ENCODE measurements at places on chromosomes 16 and 17. TPM values are rescaled to one million over a fixed set of nuclear protein-coding genes. Genes with fewer than 3 reads are reported as not detected.

The SCGB1C2 gene
- not detected for total RNA-seq

The ATP6V0C gene
- 20.0 TPM for total RNA-seq

The TBC1D26 gene
- total RNA-seq: not detected

The PYDC1 gene
- total RNA-seq: not detected

The QRICH2 gene
- total RNA-seq: 2.2 TPM

The CBX2 gene
- 1.3 TPM for total RNA-seq

The SIRT7 gene
- 18.0 TPM for total RNA-seq

The ABCA10 gene
- total RNA-seq: 0.64 TPM

The APRT gene
- 46.1 TPM for total RNA-seq

The ABCA6 gene
- total RNA-seq: 6.4 TPM

The ZNF830 gene
- total RNA-seq: 13.0 TPM

The CTF1 gene
- total RNA-seq: 3.5 TPM

The PAQR4 gene
- 5.2 TPM for total RNA-seq

The CHST5 gene
- total RNA-seq: under 0.01 TPM

The EVPLL gene
- total RNA-seq: not detected

The TPSD1 gene
- total RNA-seq: not detected

The CNTNAP4 gene
- not detected for total RNA-seq

The NPIPB6 gene
- not detected for total RNA-seq

The KRT33A gene
- total RNA-seq: not detected

The NIP7 gene
- 27.1 TPM for total RNA-seq

The HOXB5 gene
- 0.32 TPM for total RNA-seq

The ZNF287 gene
- total RNA-seq: 5.2 TPM

The PIP4K2B gene
- total RNA-seq: 45.7 TPM

The C17orf50 gene
- total RNA-seq: not detected

The ETV4 gene
- 4.7 TPM for total RNA-seq

The KRTAP4-4 gene
- not detected for total RNA-seq

The KRT27 gene
- not detected for total RNA-seq

The TENT4B gene
- 7.1 TPM for total RNA-seq

The NEUROD2 gene
- not detected for total RNA-seq

The TAOK1 gene
- total RNA-seq: 64.1 TPM

The TP53TG3B gene
- 0.32 TPM for total RNA-seq

The TEX14 gene
- under 0.01 TPM for total RNA-seq

The RGS11 gene
- total RNA-seq: 0.64 TPM

The FAM20A gene
- total RNA-seq: 2.2 TPM

The USP43 gene
- not detected for total RNA-seq

The PRCD gene
- total RNA-seq: 2.2 TPM

The KIF18B gene
- total RNA-seq: 5.2 TPM

The CNGB1 gene
- total RNA-seq: not detected

The C16orf46 gene
- total RNA-seq: 0.86 TPM

The SMG6 gene
- 50.5 TPM for total RNA-seq

The C16orf92 gene
- total RNA-seq: not detected

The ZNF778 gene
- 8.7 TPM for total RNA-seq

The RNF227 gene
- total RNA-seq: 4.2 TPM

The CAVIN1 gene
- 1,007 TPM for total RNA-seq

The C16orf95 gene
- total RNA-seq: 4.7 TPM

The MYH11 gene
- 0.64 TPM for total RNA-seq

The GDPD1 gene
- total RNA-seq: 2.6 TPM

The SYT17 gene
- under 0.01 TPM for total RNA-seq

The CLEC3A gene
- total RNA-seq: not detected

The PIEZO1 gene
- total RNA-seq: 196 TPM

The ALOX15B gene
- total RNA-seq: not detected

The MYBBP1A gene
- 71.2 TPM for total RNA-seq
